Pancreas (tissue), 10 donors: ENCODE measurements at places on chromosomes 11 and 22.

DNA sequence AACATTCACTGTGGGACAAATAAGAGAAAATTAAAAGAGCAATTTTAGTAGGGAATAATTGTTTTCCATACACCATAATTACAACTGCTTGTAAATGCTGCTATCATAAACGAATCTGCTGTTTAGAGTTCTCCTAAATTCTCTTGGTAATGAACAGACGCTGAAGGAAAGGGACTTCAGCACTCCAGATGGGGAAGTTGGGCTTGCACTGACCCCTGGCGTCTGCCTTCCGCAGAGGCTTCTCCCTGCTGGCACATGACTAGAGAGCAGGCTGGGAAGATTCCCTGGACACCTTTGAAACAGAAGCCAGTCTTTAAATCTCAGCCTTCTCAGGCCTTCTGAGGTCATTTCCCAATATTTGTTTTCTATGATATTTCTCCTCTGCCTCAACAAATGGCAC is 84.1 kb downstream of the NXPE2 start:
- peak; percentile 29 for DNase-seq

DNA sequence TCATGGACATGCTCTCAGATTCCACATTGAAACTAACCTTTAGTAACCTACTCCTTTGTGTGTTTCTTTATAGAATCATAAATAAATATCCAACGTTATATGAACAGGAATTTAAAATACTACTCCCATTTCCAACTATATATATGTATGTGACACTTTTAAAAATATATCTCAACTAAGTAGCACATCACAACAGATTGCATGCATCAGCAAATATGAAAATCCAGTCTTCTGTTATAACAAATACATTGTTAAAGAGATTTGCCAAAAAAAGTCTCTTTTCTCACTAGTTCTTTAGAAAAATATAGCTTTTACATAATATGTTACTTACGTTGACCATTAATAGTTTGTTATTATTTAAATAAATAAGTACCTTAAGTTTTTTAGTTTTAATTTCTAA is 1608.6 kb upstream of the RAG2 start:
- no peak for DNase-seq

GRCh38 chr22:30104501-30105156 is 24.4 kb downstream of the HORMAD2 start:
- DNase-seq, result no peak

DNA sequence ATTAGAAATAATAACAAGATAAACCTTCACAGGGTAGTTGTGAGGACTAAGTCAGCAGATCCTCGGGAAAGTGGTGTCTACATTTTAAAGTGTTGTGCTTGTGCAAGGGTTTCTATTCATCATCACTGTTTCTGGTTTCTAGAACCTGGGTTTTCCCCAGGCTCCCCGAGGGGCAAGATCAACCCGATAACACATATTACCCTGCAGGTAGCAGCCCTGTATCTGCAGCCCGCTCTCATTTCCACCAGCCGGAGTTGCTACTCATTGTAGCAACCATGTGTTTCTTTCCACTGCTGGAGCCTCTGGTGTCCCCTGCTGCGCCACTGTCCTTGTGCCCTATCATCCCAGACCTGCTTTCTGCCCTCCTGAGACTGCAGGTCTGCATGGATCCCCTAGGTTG is 67.0 kb downstream of the MIAT start:
- no peak for DNase-seq

- no peak for DNase-seq
Measured at GRCh38 chr11:83367745-83368144, 81.6 kb upstream of the CCDC90B start.

- no peak for DNase-seq
Measured at GRCh38 chr11:3707176-3707575, 36.0 kb upstream of the CHRNA10 start.

GRCh38 chr11:121463689-121464335 is 11.0 kb upstream of the SORL1-AS1 start:
- DNase-seq, result no peak

DNA sequence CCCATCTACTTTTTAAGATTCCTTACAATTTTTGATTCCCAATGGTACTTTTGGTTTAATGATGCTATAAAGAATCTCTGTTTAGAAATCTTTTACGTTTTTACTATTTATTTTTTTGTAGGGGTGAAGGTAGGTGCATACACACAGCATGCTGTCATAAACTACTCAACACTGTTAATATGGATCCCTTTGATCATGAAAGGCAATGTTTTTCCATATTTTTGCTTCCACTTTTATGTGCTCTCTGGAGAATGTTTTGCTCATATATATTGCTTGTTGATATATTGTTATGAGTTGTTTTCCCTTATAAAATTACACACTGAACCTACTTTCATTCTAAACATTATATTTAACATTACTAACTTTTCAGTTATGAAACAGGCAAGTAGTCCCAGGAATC is 123.6 kb upstream of the TP53AIP1 start:
- no peak for DNase-seq

- no peak for DNase-seq
Measured at GRCh38 chr11:19848219-19848618, 135.6 kb downstream of the NAV2 start.

DNA sequence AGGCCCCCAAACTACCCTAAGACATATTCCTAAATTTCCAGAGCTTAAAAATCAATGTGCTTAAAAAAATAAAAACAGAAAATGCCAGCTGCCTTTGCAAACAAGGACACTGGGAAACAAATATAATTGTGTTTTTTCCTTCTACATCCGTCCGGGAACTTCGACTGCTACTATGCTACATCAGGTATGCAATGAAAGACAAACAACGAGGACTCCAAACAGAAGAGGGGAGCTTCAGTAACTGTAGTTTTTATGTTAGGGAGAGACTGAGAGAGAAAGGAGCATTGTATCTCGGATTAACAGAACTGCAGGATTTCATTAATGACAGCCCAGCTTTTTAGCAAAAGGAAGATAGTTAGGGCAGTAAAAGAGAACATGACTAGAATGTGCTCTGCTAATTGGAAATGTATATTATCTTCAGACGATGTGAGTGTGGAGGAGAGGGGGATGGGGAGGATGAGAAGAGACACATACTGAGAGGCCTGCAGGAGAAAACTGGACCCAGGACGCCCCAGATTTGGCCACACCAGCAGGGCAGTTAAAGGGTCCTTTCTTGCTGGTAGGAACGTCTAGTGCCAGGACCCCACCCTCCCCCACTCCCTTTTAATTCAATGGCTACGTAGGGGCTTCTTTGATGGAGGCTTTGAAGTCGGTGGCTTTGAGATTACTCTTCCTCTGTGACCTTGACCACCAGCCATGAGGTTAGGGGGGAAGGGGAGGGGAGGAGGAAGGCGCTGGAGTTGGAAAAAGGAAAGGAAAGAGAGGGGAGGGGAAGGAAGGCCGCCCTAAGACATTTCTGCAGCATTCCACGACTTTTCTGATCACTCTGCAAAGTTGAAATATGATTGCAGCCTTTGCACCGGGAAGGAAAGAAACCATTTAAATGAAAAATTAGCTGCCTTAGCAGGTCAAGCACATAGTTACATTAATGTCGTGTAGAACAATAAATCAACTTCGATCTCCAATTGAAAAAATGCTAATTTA is 187.1 kb downstream of the BLID start:
- DNase-seq, result no peak

GRCh38 chr11:78539506-78539905 is 35.2 kb downstream of the NARS2 start:
- no peak for DNase-seq

DNA sequence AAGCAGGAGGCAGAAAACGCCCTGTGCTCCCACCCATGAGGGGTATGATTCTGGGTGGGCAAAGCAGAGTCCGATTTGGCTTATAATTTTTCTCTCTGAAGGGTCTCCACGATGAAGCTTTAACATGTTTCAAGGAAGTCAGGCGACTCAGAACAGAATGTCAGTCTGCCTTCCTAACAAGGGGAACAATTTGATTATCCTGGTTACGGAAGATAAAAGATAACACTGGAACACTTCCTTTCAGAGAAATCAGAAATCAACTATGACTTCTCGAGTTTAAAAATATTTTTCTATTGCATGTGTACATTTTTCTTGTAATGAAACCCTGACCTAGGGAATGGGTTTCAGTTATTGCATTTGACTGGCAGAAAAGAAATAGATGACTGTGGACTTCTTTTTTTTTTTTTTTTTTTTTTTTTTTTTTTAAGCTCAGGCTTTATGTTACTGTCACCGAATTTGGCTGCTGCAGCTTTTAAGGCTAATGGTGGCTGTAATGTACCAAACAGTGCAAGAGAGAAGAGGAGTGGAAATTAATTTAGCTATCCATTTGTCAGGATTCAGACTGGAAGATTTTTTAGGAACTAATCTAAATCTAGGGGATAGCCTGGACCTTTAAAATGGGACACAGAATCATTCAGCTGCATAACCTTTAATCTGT is 297.7 kb downstream of the CADM1 start:
- DNase-seq, result no peak

- no peak for DNase-seq
Measured at GRCh38 chr11:60887556-60887955, 18.8 kb downstream of the PRPF19 start.

DNA sequence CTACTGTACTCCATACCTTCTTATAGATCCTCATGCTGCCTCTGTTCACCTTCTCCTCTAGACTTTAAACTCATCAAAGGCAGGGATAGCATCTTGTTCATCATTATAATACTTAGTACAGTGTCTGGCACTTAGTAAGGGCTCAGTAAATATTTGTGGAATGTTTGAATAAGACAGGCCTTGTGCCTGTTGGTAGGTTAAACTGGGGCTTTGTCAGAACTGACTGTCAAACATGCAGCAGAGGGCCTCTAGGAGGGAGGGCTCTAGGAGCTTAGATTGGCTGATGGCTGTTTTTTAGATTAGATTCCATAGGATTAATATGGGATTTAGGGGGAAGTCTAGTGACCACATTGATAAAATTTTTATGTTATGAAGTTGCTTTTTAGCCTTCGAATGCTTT is 70.8 kb downstream of the RNF169 start:
- DNase-seq, result no peak

DNA sequence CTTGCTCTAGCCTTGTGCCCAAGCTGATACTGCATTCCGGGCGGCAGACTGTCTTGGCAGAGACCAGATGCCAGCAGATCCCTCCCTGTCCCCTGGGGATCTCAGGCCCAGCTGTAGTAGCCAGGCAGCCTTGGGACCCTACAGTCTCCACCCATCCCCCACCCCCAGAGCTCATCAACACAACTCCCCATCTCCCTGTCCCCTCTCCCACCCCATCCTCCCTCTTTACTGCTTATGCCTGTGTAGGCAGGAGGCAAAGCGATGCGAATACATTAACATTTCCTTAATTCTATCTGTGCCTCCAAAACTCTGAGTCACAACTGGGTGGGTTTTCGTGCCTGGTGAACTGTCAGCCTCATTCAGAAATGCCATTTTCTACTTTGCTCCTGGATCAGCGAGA is 547.6 kb downstream of the BUD13 start:
- DNase-seq, result no peak

DNA sequence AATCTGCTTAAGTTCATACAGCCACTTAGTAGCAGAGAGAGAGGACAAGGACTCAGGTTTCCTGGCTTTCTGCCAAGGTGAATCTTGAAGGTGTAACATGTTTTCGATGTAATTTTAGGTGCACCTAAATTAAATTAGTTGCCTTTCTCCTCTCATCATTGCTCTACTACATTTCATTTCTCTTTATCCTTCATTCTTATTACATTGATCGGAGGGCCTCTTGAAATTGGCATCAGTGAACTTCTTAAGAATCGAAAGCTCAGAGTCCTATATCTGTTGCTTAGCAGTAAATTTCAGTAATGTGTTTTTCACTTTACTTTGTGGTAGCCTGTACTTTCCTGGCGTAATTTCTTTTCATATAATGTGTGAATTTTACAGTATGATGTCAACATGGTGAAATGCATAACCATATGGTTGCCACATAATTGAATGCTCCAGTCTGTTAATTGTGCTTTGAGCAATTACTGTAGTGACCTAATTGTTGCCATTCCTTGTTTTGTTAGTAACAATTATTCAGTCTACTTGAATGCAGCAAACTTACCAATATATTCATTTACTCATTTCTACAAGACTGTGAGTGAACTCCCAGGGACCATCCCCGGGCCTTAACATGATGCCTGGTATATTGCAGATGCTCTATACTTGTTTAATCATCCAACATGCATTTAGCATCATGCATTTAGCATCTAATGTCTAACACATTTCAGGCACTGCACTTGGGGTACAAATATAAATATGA is 138.1 kb downstream of the MAML2 start:
- DNase-seq, result no peak

DNA sequence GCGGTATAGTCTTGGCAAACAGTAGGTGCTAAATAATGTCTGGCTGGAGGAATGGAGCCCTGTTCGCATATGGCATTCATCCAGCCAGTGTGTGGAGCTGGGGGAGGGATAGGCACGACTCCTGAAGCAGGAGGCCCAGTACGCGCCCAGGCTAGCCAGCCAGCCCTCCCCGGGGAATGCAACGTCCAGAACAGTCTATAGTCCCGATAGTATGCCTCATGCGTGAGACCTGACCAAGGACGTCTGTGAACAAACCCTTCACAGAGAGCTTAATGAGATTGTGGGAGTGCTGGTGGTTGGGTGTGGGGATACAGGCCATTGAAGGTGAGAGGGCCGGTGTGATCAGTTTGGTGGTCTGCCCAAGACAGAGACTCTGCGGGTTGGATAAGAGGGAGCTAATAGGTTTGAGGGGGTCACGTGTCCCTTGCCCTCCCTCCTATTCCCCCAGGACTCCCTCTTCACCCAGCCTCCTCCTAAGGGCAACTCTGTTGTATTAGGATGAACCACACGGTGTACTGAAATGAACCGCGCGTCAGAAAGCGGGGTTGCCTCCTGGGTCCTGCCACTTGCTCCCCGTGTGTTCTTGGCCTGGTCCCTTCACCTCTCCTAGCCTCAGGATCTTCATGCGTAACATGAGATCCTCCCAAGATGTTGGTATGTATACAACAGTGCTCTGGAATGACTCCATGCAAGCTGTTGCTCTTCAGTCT is 987 bp upstream of the GRIK4 start:
- no peak for DNase-seq

GRCh38 chr11:120431633-120432032 is 79.9 kb upstream of the GRIK4 start:
- DNase-seq, result no peak

GRCh38 chr11:103749158-103749557 is 287.3 kb upstream of the DDI1 start:
- no peak for DNase-seq

DNA sequence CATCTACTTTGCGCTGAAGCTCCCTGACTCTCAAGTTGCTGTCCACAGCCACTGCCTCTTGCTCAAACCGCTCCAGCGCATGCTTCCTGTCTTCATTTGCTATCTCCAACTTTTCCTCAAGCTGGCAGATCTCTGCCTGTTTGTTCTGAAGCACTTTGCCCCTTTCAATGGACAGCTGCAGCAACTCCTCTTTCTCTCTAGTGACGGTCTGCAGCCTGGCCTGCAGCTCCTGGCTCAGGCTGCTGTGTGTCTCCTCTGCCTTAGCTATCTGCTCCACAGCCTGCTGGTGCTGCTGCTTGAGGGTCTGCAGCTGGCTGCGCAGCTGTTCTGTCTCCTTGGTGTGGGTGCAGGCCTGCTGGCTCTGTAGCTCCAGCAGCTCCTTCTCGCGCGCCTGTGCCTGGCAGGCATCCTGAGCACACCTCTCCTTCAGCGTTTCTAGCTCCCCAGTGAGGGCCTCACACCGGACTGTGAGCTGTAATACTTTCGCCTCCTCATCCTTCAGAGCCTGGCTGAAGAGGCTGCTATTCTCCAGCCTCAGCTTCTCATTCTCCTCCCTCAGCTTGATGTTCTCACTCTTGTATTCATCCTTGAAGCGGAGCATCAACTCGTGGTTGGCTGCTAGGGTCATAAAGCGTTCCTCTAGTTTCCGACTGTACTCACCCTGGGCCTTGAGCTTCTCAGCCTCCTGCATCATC is 723 bp downstream of the CCDC89 start:
- DNase-seq, result no peak
